ENCODE measurements at places on chromosomes 12 and 14. TPM values are rescaled to one million over a fixed set of nuclear protein-coding genes. Genes with fewer than 3 reads are reported as not detected.

DNA sequence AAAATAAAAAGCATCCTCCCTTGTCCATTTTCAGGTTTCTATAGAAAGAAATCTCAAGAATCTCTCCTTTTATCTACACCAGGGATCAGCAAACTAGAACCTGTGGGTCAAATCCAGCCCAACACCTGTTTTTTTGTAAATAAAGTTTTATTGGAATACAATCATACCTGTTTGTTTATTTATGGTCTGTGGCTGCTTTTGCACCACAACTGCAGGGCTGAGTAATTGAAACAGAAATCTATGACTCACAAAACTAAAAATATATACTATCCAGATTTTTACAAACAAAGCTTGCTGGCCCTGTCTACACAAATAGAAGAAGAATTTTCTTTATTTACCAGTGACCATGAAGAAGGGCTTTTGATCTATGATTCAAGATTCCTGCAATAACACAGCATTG, 95.1 kb upstream of the COCH start:
- DNase-seq: no peak

GRCh38 chr12:63042646-63043045, 107.7 kb upstream of the PPM1H start:
- peak; percentile 33 for DNase-seq

- no peak for DNase-seq
Observed at GRCh38 chr14:72879431-72879830, 14.5 kb downstream of the DPF3 start.

GRCh38 chr12:5220835-5221234, 177.2 kb downstream of the KCNA5 start:
- no peak for DNase-seq

- DNase-seq: peak; percentile 97
Observed at GRCh38 chr12:26274441-26275312, 79.3 kb downstream of the SSPN start.

- DNase-seq: no peak
Observed at GRCh38 chr12:54162741-54163140, 26.0 kb downstream of the SMUG1 start.

DNA sequence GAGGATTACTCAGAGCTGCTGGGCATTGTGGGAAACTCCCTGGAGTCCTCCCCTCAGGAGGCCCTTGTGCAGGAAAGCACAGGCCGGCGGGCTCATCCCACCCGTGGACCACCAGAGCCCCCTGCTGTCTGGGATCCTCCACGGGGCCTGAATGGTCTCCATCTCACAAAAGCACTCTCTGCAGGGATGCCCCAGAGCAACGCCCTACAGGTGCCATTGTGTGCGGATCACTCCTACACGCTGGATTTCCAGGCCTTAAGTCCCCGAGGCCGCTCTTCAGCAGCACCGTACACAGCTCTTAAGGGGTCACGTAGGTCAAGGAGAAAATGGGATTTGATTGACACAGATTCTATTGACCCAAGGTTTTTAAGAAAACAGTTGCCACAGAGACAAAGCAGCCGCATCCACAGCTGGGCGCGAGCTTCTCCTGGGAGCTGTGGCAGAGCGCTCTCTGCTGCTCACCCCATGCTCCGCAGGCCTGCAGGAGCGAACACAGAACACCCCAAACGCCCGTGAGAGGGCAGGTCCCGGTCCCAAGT, 36.7 kb upstream of the RIMBP2 start:
- DNase-seq: no peak

GRCh38 chr12:69062621-69063237, 129.8 kb upstream of the CPM start:
- DNase-seq: no peak

DNA sequence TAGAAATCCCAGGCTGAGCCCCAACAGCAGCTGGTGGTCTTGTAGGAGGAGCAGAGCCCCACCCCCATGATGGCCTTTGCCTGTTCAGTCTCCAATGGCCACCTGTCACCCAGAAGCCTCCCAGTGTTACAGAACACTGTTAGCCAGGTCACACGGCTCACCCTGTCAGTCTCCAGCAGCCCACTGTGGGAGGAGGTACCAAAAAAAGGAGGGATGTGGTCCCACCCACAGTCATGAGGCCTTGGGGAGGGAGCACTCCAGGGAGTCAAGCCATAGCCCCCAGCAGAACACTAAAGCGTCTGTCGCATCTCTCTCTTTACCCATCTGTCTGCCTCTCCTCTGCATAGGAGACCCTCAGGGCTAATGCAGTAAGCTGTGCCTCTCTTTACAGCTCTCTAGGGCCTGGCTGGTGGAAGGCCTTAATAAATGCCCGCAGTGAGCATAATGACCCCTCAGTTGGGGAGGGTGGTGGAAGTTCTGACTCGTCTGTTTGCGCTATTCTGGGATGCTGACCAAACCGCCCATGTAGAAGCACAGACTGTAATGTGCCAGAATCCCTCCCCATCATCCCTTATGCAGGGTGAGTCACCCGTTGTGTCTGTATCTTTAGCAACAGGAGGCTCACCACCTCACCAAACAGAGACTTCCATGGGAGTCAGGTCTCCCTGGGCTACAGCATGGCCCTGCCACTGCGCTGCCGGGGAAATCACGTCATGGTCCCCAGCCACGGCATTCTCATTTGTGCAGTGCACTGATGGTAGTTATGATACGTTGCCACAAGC, 14.6 kb downstream of the C14orf132 start:
- no peak for DNase-seq

DNA sequence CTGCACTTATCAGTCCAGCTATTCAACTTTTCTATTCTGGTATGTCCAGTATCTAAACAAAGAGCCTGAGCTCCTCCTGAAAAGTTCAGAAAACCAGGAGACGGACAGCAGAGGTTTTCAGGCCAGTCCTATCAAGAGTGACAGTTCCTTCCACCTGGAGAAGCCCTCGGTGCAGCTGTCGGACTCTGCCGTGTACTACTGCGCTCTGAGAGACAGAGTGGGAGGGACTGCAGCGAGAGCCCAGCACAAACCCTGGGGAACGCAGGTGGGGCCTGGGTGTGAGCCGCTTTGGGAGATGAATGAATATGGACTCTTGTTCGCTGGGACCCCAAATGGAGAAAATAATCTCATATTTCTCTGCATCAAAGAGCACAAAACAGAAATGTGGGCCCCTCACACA, 329.8 kb upstream of the OR4E1 start:
- DNase-seq: no peak

DNA sequence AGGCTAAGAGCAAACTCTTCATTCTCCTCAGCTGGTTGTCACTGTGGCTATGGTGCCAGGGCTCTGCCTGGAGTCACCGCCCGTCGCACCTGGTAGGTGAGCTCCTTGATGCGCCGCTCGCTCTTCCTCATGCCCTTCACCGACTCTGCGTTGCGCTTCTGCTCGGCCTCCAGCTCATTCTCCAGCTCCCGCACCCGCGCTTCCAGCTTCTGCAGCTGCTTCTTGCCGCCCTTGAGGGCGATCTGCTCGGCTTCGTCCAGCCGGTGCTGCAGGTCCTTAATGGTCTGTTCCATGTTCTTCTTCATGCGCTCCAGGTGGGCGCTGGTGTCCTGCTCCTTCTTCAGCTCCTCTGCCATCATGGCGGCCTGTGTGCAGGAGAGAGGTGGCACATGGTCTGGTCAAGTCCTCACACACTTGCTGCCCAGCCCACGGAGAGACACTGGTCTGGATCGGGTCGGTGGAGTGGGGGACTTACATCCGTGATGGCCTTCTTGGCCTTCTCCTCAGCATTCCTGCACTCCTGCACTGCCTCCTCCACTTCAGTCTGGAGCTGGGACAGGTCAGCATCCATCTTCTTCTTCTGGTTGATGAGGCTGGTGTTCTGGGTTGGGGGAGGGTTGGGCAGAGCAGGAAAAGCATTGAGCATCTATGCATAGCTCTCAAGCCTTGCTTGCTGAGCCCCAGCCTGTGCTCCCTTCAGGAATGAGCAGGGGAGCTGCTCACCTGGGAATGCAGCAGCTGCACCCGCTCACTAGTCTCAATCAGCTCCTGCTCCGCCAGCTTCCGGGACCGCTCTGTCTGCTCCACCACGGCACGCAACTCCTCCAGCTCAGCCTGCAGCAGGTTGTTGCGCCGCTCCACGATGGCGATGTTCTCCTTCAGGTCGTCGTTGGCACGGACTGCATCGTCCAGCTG, 7.1 kb upstream of the MYH6 start:
- DNase-seq: no peak

DNA sequence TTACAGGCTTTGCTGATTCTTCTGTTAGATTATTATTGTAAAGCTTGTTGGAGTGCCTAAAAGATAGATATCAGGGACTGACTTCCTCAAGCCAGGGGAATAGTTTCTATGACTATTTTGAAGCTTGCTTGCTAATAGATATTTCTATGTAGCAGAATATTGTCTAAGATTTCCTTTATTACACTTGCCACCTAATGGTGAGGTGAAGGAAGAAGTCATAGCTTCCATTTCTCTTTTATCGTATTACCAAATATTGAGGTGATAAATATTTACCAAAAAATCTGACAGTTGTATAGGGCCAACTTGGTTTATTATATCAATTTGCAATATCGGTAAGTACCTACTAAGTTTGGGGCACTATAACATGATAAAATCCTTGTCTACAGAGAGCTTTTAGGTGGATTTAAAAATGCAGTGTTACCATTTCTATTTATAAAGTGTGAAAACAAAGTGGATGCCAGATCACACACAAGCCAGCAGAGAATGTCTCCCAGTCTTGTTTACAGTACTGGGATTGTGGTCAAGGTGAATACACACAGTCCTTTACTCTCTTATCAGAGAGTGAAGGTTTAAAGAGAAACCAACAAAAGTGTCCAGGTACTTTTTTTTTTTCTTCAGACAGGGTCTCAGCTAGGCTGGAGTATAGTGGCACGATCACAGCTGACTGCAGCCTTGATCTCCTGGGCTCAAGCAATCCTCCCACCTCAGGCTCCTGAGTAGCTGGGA, 137.9 kb downstream of the IGF1 start:
- no peak for DNase-seq

- no peak for DNase-seq
Observed at GRCh38 chr12:42780671-42781070, 191.1 kb upstream of the PRICKLE1 start.

DNA sequence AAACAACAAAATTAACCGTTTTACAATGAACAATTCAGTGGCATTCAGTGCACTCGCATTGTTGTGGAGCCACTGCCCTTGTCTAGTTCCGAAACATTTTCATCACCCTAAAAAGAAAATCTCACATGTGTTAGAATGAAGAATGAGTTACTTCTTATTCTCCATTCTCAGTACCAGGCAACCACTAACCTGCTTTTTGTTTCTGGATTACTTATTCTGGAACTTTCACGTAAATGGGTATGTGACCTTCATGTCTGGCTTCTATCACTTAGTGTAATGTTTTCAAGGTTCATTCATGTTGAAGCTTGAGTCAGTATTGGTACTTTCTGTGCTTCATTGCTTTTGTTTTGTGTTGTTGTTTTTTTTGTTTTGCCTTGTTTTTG, 15.6 kb downstream of the RCOR1 start:
- DNase-seq: no peak

DNA sequence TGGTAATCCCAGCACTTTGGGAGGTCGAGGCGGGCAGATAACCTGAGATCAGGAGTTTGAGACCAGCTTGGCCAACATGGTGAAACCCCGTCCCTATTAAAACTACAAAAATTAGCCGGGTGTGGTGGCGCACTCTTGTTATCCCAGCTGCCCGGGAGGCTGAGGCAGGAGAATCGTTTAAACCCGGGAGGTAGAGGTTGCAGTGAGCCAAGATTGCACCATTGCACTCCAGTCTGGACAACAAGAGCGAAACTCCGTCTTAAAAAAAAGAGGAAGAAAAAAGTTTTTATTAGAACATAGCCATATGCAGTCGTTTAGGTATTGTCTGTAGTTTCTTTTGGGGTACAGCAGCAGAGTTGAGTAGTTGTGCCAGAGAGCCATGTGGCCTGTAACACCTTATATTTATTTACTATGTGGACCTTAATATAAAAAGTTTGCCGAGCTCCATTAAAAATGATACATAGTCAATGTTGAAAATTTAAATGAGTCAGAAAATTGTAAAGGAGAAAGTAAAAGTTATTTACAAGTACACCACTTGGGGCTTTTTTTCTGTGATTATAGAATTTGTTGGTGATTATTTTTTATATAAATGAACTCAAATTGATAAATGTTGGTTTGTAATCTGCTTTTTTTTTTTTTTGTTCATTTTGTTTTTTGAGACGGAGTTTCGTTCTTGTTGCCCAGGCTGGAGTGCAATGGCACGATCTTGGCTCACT, 2.2 kb downstream of the ADIPOR2 start:
- no peak for DNase-seq

DNA sequence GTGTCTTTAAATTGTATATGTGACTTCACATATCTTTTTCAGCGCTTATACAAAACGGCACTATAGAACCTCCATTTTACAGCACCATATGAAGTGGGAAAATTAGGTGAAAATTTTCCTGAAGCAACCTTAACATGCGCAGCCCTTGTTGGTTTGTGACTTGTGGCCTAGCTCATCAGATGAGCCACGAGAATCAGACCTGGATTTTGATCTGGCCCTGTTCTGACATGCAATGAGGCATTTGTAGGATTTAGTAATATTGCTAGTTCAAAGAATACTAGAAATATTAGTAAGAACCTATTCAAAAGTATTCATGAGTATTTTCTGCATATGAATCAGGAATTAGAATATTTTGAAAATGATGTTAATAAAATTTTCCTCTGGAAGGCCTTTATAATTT, 2.9 kb downstream of the CDKN1B start:
- no peak for DNase-seq

GRCh38 chr12:16600525-16600924, 5.4 kb downstream of the LMO3 start:
- DNase-seq: no peak

DNA sequence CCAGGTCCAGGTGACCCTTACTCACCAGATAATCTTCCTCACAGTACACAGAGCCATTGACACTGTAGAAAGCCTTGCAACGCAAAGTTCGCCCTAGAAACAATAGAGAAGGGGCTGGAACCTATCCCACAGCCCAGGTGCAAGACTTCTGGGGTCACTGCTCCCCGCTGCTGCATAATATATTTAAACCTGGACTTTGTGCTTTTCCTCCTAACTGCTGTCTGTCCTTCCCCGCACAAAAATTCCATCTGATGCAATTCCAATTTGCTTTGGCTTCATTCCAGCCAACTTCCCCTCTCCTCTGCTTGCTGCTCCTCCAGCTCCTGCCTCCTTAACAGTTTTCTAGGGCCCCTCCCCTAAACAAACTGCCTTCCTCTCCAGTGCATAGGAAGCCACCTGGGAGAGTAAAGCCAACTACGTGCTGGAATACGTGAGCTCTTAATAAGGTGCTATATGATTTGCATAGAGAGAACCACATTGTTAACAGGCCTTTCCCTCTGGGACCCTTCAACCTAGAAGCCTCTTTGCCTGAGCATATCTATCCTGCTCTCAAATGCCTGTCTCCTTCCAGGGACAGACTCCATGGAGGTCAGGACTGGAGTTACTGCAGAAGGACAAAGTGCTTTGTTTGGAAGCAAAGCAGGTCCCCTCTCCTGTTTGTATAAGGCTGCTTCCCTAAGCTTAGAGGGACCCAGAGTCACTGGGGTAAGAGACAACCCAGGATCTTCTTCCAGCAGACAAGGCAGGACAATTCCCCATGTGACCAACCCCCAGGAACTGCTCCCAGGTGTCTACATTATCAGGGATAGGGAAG, 5.5 kb downstream of the AJUBA start:
- DNase-seq: peak; percentile 73

GRCh38 chr12:91877022-91877421, 268.6 kb downstream of the BTG1 start:
- DNase-seq: peak; percentile 56

GRCh38 chr12:90262251-90262650, 553.6 kb upstream of the ATP2B1 start:
- peak; percentile 14 for DNase-seq

Gene SLC22A17
- total RNA-seq: 3.7 TPM

Gene HPD
- not detected for total RNA-seq

Gene LLPH
- total RNA-seq: 16.7 TPM

Gene KRT7
- total RNA-seq: 19.2 TPM

Gene GPATCH2L
- total RNA-seq: 46.3 TPM

Gene TDG
- total RNA-seq: 30.5 TPM

Gene OVCH1
- total RNA-seq: not detected
